ENCODE measurements at places on chromosomes 4 and X. TPM values are rescaled to one million over a fixed set of nuclear protein-coding genes. Genes with fewer than 3 reads are reported as not detected.
A peak's percentile ranks its signal among the peaks of the same experiment; 100 is the strongest.

Gene PRSS12
- total RNA-seq = 33.9 TPM

Gene SATL1
- 2.4 TPM for total RNA-seq

Gene ALB
- total RNA-seq = 5.0 TPM

Gene ABCG2
- 9.5 TPM for total RNA-seq

- no peak overlapping the region for H3K27ac ChIP-seq
- no peak for DNase-seq
- no peak overlapping the region for H3K4me3 ChIP-seq
- H3K4me1 ChIP-seq = no peaks in the 10 kb centered on the region
Observed at GRCh38 chr4:156101571-156101970, 147.9 kb upstream of the CTSO start.

DNA sequence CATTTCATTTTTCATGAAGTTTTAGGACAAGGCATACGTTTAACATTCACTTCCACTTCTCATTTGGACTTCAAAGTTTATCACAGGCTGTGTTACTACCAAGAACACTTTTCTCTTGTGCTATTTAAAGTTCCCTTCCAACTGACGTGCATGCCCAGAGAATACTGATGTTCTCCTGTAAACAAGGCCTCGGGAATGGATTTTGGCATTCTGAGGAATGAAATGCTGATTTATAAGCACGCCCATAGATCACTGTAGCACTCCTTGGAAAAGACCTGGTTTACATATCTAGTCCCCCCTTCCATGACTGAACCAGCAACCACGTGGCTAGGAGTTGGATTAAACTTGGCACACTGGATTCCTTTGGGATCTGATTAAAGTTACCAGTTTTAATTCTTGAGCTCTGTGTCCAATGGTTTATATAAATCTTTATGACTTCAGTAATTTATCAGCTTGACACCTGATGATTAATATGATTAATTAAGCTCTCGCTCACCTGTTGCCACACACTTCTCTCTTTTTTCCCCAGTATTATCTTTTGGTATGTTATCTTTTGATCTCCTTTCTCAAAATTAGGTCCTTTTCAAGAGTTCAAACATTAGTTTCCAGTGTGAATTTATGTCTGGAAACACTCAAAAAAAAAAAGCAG, 122.4 kb upstream of the HAND2 start:
- H3K36me3 ChIP-seq = no peaks in the 10 kb centered on the region
- no peaks in the 10 kb centered on the region for H3K27me3 ChIP-seq
- no peak overlapping the region for H3K27ac ChIP-seq
- no peak for DNase-seq
- no peaks in the 10 kb centered on the region for H3K4me1 ChIP-seq
- no peak overlapping the region for H3K4me3 ChIP-seq

DNA sequence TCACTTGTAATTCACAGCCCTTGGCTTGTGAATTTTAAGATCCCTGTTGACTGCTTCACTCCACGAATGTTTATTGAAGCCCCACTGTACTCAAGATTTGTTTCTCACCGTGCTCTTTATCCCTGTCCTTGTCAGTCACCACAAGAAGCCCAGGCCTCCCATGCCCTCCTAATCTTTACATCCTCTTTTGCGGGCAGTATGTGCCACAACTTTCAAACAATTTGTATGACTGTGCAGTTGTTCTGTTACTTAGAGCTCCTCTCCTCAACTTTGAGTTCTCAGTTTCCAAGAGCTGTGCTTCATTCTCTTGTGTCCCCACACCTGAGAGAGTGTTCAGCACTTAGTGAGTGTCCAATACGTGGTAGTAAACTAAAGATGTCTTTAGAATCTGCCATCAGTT, 467.7 kb downstream of the NKX6-1 start:
- no peaks in the 10 kb centered on the region for H3K27me3 ChIP-seq
- no peak overlapping the region for H3K27ac ChIP-seq
- DNase-seq = no peak
- no peaks in the 10 kb centered on the region for H3K36me3 ChIP-seq
- H3K4me3 ChIP-seq = no peak overlapping the region
- H3K4me1 ChIP-seq = no peaks in the 10 kb centered on the region

GRCh38 chr4:2789351-2789750, 3.5 kb upstream of the SH3BP2 start:
- H3K4me1 ChIP-seq = peaks cover 39% of the 10 kb centered on the region
- H3K27ac ChIP-seq = no peak overlapping the region
- DNase-seq = no peak
- no peaks in the 10 kb centered on the region for H3K27me3 ChIP-seq
- no peak overlapping the region for H3K4me3 ChIP-seq
- H3K36me3 ChIP-seq = no peaks in the 10 kb centered on the region

- no peak overlapping the region for H3K4me3 ChIP-seq
- peak; percentile 15 for DNase-seq
- H3K36me3 ChIP-seq = no peaks in the 10 kb centered on the region
Observed at GRCh38 chrX:10244915-10245622, 88.3 kb downstream of the CLCN4 start.

GRCh38 chrX:10549280-10549679, 71.1 kb downstream of the MID1 start:
- no peaks in the 10 kb centered on the region for H3K4me1 ChIP-seq
- no peak for DNase-seq
- H3K27me3 ChIP-seq = no peaks in the 10 kb centered on the region
- H3K4me3 ChIP-seq = no peak overlapping the region

- H3K27ac ChIP-seq = no peak overlapping the region
- H3K4me3 ChIP-seq = no peak overlapping the region
- H3K4me1 ChIP-seq = no peaks in the 10 kb centered on the region
- H3K36me3 ChIP-seq = no peaks in the 10 kb centered on the region
- DNase-seq = no peak
Observed at GRCh38 chr4:165967486-165967885, 94.4 kb downstream of the TLL1 start.

DNA sequence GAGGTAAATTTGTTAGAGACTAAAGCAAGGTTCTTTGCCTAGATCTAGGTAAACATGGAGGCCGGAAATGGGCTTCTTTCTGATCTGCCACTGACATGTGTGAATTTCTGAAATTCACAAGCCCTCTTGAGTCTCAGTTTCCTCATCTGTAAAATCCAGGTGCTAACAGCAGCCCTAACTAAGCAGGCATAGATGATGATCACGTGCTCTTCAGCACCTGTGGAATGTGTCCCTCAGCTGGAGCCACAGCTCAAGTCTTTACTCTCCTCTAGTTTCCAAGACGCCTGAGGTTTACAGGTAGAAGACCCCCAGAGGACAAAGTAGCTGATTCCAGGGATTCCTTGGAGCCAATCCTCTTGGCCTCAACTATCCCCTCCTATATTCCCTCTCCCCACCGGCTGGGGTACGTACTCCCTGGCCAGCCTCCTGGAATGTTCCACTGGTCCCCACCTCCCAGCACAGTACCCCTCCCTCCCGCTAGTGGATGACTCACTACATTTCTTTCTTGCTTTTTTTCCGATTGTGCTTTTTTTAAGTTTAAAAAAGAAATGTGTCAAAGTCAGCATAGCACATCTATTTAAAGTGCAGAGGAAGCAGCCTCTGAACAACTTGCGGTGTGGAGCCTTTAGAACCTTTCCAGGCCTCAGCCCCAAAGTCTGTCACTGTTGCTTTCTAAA, 98.4 kb downstream of the PHKA2 start:
- no peak for DNase-seq
- peaks cover 5% of the 10 kb centered on the region for H3K4me1 ChIP-seq
- no peaks in the 10 kb centered on the region for H3K36me3 ChIP-seq
- no peak overlapping the region for H3K27ac ChIP-seq
- no peak overlapping the region for H3K4me3 ChIP-seq

GRCh38 chr4:24867766-24868296, 45.0 kb downstream of the CCDC149 start:
- H3K4me1 ChIP-seq = no peaks in the 10 kb centered on the region
- no peak overlapping the region for H3K27ac ChIP-seq
- H3K36me3 ChIP-seq = no peaks in the 10 kb centered on the region
- no peak overlapping the region for H3K4me3 ChIP-seq
- DNase-seq = no peak

DNA sequence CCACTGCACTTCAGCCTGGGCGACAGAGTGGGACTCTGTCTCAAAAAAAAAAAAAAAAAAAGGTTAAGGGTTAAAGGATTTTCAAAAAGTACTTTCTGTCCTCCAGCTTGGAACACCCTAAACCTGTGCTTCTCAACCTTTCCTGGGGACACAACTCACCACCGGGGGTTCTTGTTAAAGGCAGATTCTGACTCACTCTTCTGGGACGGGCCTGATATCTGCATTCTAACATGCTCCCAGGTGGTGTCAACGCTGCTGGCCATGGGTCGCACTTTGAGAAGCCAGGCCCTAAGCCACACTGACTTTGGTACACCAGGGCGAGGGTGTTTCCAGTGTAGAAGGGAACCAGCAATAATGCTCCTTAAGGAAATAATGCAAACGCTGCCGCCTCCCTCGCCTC, 46.1 kb downstream of the AFAP1 start:
- no peak overlapping the region for H3K4me3 ChIP-seq
- no peaks in the 10 kb centered on the region for H3K4me1 ChIP-seq
- no peaks in the 10 kb centered on the region for H3K36me3 ChIP-seq
- H3K27me3 ChIP-seq = no peaks in the 10 kb centered on the region
- DNase-seq = no peak

GRCh38 chrX:149458586-149458985, 46.5 kb downstream of the IDS start:
- DNase-seq = no peak
- no peaks in the 10 kb centered on the region for H3K36me3 ChIP-seq
- no peak overlapping the region for H3K27ac ChIP-seq
- no peaks in the 10 kb centered on the region for H3K4me1 ChIP-seq

- no peak overlapping the region for H3K4me3 ChIP-seq
- no peaks in the 10 kb centered on the region for H3K36me3 ChIP-seq
- H3K4me1 ChIP-seq = no peaks in the 10 kb centered on the region
- no peak overlapping the region for H3K27ac ChIP-seq
- no peaks in the 10 kb centered on the region for H3K27me3 ChIP-seq
Observed at GRCh38 chr4:189299706-189300105, 641.0 kb upstream of the FRG1 start.
